ENCODE measurements at places on chromosomes 1 and 21.
A peak's percentile ranks its signal among the peaks of the same experiment; 100 is the strongest.

DNA sequence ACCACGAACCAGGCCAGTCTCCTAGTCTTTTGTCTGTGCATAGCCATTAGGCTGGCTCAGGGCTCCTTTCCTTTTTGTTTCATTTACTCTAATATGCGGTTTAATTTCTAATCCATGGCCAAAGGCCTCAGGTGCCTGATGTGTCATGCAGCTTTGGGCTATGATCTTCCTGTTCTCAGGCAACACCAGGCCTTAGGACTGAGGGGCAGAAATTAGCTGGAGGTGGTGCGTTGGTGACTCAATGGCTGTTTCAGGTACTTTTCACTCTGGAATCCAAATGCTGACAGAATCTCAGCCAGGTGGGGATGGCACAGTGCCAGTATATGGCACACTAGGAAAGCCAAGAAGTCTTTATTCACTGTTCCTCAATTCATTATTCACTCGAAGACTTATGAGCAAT, 105.3 kb downstream of the CACNA1E start:
- DNase-seq = no peak

GRCh38 chr1:52059321-52059720, 3.2 kb downstream of the BTF3L4 start:
- DNase-seq = peak; percentile 38

DNA sequence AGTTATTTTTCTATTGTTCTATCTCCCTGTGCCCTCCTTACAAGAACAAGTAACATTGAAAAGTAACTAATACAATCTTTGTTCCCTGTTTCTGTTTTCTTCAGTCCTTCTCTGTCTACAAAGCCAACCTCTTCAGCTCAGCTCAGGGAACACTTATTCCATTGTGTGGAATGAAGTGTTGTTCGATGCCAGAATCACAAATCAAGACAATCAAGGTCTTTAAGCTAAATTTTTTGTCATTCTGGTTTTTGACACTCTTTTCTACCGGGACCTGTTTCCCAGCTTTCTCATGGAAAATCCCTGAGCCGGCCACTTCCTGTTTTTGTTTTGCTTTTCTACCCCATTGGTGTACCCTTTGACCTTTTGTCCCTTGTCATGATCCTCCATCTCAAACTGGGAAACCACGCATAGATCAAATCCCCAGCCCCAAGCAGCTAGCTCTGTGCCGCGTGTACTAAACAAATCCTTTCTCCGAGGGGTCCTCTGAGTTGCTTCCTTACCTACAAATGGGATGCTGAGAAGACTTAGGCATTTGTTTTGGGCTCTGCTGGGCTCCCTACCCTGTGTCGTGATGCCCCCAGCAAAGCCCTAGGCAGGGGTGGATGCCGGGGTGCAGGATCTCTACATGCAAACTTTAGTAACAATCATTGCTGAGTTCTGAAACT, 141.8 kb downstream of the TOMM20 start:
- no peak for DNase-seq

DNA sequence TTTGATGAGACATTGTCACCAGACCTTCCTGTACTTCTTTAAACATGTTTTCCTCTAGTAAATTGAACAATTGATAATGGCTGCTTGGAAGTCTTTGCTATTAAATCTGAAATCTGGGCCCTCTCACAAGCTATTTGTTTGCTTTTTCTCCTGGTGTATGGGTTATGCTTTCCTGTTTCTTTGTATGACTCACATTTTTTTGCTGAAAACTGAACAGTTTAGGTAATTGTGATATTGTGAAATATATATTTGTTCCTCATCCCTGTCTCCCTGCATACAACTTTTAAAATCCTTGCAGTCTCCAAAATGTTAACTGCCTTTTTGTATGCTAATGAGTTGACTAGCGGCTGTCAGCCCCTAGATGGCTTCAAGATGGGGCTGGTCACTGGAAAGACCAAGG, 61.6 kb downstream of the MAP3K21 start:
- DNase-seq = no peak

GRCh38 chr1:243447844-243448243, 192.0 kb downstream of the SDCCAG8 start:
- DNase-seq = no peak

DNA sequence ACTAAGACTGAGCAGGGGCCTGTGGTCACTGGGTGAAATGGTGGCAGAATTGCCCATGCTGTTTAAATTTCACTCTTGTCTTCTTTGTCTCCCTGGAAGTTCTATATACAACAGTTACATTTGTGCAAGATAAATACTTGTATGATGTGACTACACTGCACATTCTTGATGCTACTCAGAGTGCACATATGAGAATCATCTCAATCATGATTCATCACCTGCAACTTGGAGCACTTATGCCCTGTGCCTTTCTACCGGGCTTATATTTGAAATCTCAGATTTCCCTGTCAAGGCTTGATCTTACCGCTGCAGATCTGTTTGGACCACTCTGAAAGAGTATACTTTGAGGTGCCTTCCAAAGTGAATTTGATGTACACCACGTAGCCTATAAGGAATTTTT, 10.6 kb downstream of the PGM1 start:
- peak; percentile 4 for DNase-seq

GRCh38 chr1:229344139-229344538, 1.3 kb upstream of the CCSAP start:
- no peak for DNase-seq

DNA sequence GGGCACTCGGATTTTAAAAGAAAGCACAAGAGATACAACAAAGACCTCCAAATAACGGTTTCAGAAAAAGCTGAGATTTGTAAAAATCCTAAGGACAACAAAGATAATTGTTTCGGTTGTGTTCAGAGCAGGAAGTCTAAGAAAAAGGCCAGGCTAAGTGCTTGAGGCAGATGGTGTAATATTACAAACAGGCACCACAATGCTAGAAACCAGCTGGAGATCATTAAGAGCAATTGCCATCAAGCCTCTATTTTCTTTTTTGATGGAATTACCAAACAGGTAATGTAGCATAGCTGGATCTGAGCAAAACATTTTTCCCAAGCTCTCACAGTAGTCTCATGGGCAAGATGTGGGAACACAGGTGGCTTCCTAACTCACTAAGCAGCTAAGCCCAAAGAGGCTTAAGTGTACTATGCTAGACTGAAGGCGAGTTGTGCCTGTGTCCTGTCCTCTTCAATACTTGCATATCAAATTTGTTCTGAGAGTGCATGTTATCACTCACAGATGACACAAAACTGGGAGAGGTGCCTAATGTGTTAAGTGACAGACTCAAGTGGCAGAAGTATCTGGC, 161.6 kb downstream of the GLUL start:
- DNase-seq = peak; percentile 9

DNA sequence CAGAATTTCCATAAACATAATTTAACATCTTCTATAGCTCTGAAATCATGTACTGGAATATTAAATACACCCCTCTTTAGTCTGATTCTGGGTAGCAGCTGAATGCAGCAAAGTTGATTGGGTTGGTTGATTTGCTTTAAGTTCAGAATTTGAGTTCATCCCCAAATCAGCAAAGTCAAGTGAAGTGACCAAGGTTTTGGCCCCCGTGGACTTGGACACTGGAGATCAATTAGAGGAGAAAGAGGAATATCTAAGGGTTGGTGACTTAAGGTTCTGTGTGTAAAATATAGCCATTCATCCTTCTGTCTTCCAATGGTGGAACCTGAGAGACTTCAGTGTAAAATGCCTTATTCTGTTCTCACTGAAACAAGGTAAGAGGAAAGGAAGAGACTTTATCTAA, at the start of gene OR2L13:
TSS of gene OR2L13 (plus strand) at position 301 of the 400 bp plus-strand sequence. CDS start 4,192 bp downstream, outside the sequence.
- DNase-seq = no peak

DNA sequence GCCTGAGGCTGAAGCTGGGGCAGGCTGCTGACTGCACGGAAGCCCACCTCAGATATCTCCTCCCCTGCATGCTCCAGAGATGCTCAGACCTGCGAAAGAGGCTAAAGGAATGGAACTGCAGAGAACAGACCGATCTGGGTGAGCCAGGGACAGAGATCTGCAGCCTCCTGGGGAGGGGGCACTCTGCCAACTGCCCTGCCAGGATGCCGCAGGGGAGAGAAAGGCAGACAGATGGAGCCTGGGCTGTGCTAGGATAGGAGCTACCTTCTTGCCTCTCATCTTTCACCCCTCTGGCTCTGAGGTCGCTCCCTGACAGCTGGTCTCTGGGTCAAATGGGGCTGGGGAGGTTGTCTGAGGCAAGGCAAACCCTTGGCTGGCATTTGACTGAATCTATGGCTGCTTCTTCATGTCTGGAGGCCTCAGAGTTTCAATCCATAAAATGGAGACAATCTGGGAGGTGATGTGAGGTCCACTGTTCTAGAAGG, 238.2 kb downstream of the GRIK3 start:
- no peak for DNase-seq

GRCh38 chr1:3248155-3249141, 179.4 kb downstream of the PRDM16 start:
- DNase-seq = no peak

DNA sequence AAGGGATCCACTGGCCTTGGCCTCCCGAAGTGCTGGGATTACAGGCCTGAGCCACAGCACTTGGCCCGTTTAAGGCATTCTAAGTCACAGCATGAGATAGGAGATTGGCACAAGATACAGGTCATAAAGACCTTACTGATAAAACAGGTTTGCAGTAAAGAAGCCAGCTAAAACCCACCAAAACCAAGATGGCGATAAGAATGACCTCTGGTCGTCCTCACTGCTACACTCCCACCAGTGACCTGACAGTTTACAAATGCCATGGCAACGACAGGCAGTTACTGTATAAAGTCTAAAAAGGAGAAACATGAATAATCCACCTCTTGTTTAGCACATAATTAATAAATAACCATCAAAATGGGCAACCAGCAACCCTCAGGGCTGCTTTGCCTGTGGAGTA, 33.3 kb upstream of the RCC2 start:
- no peak for DNase-seq

- no peak for DNase-seq
Observed at GRCh38 chr1:164628772-164629171, 69.8 kb downstream of the PBX1 start.

DNA sequence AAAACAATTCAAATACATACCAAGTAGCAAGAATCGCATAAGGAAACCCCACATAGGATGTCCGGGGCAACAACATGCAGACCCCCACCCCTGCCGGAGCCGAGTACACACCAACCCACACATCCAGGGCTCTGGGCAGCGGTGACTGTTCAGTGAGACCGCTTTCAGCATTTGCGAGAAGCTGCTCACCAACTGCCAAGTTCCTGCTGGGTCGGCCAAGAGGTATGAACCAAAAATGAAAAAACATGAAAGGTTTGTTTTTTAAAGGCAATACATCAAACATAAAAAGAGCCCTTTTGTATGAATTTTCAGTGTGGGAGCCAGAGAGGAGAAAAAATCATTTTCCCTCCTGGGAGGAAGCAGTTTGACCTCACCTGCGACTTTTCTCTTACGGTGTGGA, 92.3 kb downstream of the SIM2 start:
- DNase-seq = no peak

- DNase-seq = no peak
Observed at GRCh38 chr1:64469116-64469976, 583 bp upstream of the CACHD1 start.

DNA sequence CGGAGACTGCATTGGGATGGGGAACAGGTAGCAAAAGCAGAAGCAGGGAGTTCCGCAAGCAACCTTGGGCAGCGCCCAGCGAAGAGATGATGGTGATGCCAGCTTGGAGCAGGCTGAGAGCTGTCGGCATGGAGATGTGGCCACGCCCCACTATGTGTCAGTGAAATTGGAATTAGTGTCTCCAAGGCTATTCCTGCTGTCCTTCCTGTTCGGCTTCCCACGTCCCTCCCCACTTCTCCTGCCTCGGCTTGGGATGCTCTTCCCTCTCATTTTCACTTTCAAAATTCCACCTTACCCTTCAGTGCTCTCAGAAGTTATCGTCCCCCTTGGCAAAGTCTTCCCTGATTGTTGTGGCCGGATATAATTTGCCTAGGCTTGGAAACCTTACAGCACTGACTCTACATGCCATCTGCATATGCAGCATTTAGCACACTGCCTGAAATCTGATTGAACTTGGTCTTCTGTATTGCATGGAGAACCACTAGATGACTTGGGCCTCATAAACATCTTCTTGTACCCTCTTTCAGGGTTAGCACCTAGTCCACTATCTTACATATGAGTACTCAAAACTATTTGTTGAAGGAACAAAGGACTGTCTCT, 270.7 kb upstream of the RUNX1 start:
- DNase-seq = no peak

DNA sequence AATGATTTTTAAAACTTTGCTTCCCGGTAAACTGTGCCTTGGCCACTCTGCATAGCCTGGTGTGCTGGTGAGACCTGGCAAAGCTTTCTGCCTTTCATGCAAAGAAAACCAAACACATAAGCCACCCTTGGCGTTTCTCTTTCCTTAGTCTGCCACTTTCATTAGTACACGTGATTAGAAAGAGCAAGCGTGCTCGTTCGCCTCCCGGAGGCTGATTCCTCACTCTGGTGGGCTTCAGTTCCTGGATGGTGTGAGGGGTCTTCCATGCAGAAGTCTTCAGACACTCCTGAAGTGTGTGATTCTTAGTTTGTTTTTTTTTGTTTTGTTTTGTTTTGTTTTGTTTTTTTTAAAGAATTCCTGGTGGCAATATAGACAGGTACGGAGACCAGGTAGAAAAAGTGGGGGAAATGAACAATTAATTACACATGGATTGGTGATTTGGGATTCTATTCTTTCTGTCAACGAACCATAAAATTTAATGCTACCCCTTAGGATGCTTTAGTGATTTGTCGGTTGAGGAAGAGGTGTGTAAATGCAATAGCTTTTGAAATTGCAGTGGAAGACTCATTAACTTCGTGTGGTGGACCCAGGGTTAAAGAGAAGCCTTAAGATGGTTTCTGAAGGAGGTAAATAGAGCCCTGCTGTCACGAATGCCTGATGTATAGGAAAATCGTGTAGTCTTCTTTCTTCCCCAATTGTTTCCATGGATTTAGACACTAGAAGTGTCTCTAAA, 2.1 kb downstream of the GALNT2 start:
- no peak for DNase-seq

DNA sequence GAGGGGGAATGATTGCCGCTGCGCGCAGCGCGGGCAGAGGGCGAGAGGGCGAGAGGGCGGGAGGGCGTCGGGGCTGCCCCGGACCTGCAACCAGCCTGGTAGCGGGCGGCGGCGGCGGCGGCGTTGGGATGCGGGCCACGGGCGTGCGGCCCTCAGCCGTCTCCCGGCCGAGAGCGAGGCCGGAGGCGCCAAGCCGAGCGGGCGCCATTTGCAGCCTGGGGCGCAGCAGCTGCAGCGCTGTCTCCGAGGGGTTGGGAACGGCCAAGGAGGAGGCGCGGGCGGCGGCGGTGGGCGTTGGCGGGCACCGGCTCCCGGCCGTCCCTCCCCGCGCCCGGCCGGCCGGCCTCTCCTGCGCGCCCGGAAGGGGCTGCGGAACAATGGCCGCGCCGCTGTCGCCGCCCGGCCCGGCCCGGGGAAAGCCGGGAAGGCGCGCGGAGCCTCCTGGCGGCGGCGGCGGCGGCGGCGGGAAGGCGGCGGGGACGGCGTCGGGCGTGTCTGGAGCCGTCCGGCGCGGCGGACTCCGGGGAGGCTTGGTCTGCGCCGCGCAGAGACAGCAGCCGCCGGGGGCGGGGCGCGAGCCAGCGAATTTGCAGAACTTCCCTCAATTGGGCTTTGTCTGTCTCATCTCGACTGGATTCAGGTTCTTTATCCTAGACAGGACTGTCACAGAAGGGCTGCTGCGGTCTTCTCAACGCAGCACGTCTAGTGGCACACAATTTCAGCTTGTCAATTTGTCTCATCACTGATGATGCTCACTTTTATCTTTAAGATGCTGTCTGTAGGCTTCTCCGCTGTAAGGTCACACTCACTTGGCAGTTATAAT, 35.7 kb downstream of the ZBTB8B start:
- peak; percentile 21 for DNase-seq

GRCh38 chr1:12435639-12436344, 182.2 kb downstream of the DHRS3 start:
- DNase-seq = no peak

- no peak for DNase-seq
Observed at GRCh38 chr1:83583351-83584014, 415.4 kb downstream of the TTLL7 start.

- peak; percentile 41 for DNase-seq
Observed at GRCh38 chr1:64171797-64172281, 31.6 kb upstream of the UBE2U start.

All from HFFc6 (cell line).